RPMI7951 (cell line): ENCODE measurements at places on chromosomes 2 and 18. TPM values are rescaled to one million over a fixed set of nuclear protein-coding genes. Genes with fewer than 3 reads are reported as not detected.

Gene LRRTM1
- not detected in 2 replicates for total RNA-seq

Gene MLPH
- 121 and 159 TPM in 2 replicates for total RNA-seq

Gene AQP4
- total RNA-seq: not detected in 2 replicates

Gene TUBA4B
- total RNA-seq: not detected in 2 replicates

Gene COL6A3
- 3.6 and 4.1 TPM in 2 replicates for total RNA-seq

Gene RESP18
- total RNA-seq: not detected in 2 replicates

Gene RIT2
- not detected in 2 replicates for total RNA-seq

Gene MOGAT1
- total RNA-seq: 0.24 and 0.29 TPM in 2 replicates

Gene C2orf66
- 0.12 TPM in 1 of 2 replicates, not detected in the other for total RNA-seq

Gene SMYD5
- 20.1 and 21.5 TPM in 2 replicates for total RNA-seq

Gene SCG2
- 57.7 and 79.7 TPM in 2 replicates for total RNA-seq

Gene STAT4
- total RNA-seq: 0.12 and 0.59 TPM in 2 replicates

Gene RNF125
- total RNA-seq: 0.60 and 1.6 TPM in 2 replicates

Gene GULP1
- total RNA-seq: 83.9 and 87.0 TPM in 2 replicates

Gene NYAP2
- not detected in 2 replicates for total RNA-seq

Gene ANKRD30BL
- total RNA-seq: not detected in 2 replicates

Gene CHST10
- total RNA-seq: 16.4 and 24.0 TPM in 2 replicates

Gene EN1
- not detected in 2 replicates for total RNA-seq

Gene SERPINB11
- not detected in 2 replicates for total RNA-seq

Gene ALPP
- not detected in 2 replicates for total RNA-seq

Gene MGAT5
- total RNA-seq: 23.9 and 31.0 TPM in 2 replicates

Gene ZSWIM2
- total RNA-seq: not detected in 2 replicates

Gene RAB6D
- not detected in 2 replicates for total RNA-seq

Gene MGAT4A
- 0.20 TPM in 1 of 2 replicates, not detected in the other for total RNA-seq
